ENCODE measurements at places on chromosomes 5 and 9.
A peak's percentile ranks its signal among the peaks of the same experiment; 100 is the strongest.

DNA sequence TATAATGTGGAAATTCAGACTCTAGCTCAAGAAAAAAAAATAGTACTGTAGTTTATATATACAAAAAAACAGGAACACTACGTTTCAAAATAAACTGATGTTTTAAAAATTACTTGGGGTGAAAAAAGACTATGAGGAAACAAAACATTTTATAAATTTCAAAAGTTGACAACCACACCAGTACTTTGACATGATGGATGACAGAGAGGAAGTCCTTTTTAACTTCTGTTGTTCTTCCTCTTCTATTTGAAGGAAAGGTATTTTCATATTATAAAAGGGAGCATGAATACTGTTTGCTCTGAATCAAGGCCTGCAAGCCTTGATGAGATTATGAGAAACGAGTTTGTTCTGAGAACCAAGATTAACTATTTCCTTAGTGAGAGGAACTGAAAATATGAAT, 456.9 kb downstream of the TAF11L14 start:
- no peak for DNase-seq

DNA sequence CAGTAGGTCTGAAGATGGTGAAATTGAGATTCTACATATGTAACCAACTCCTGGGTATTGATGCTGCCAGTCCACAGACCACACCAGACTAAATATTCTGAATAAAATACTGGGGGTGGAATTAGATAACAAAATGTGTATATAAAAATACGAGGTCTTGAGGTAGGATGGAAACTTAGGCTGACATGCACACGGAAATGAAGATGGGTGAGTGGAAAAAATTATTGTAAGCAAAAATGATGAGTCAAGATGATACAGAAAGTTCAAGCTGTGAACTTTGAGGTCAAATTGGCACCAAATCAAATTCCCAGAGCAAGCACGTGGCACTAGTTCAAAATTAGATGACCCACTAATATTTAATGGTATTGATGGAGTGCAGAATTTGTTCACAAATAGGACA, 713.4 kb upstream of the ACO1 start:
- no peak for DNase-seq

- no peak for DNase-seq
These were observed 24.0 kb downstream of the CDKN2A start for GRCh38 chr9:21969951-21970799.

GRCh38 chr5:36373527-36374086, 71.9 kb upstream of the RANBP3L start:
- no peak for DNase-seq

- DNase-seq = no peak
These were observed 441.6 kb downstream of the CETN3 start for GRCh38 chr5:89967771-89968444.

DNA sequence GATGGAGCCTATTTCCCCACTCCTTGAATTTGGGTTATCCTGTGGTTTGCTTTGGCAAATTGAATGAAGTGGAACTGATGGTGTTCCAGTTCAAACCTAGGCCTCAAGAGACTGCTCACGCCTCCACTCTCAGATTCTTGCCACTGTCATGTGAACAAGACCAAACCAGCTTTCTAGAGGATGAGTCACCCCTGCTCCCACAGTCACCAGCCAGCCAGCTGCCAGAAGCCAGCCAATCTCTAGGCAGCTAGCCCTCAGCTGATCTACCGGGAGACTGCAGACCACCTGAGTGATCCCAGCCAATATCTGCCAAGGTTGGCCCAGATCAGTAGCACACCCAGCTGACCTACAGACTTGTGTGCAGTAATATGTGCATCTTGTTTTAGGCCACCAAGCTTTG, 300.6 kb downstream of the TMEM38B start:
- DNase-seq = no peak

- no peak for DNase-seq
These were observed 268.2 kb upstream of the TAS2R1 start for GRCh38 chr5:9898319-9898718.

GRCh38 chr9:113537229-113537810, 73.8 kb downstream of the RGS3 start:
- DNase-seq = no peak

DNA sequence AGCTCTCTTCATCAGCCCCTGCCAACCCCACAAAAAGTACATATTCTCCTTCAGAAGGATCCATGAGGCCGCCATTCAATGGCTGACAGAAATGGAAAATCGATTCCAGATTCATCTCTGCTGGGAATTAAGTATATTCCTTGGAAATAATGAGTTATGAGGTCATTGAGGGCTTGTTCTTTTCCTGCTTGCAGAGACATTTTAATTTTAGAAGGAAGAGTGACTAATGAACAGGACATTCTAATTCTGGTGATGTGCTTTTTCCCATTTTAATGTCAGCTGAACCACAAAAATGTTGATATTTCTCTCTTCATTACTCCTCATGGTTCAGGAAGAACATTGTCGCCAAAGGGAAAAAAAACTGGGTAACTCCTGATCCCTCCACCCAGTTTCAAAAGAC, 314.0 kb downstream of the PIK3R1 start:
- DNase-seq = no peak

GRCh38 chr9:88072831-88073375, 65.4 kb downstream of the SPATA31C2 start:
- no peak for DNase-seq

- no peak for DNase-seq
These were observed 3.2 kb upstream of the TMEM245 start for GRCh38 chr9:109122726-109123621.

- DNase-seq = no peak
These were observed 79.1 kb upstream of the ALDH1B1 start for GRCh38 chr9:38313421-38313820.

DNA sequence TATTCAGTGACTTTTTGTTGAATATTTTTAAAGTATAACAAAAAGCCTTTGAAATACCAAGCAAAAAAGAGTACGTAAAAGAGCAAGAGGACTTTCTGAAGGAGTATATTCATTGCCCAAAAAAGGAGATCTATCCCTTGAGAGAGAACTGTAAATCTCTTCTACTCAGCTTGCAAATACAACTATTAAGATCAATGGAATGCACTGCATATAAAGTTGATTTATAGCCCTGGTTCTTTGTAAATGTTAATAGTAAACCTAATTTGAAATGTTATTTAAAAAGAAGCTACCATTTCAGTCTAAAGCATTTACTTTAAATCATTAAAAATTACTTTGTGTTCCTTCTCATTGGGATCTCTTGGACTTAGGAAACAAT, 168.1 kb downstream of the PDE4D start:
- no peak for DNase-seq

DNA sequence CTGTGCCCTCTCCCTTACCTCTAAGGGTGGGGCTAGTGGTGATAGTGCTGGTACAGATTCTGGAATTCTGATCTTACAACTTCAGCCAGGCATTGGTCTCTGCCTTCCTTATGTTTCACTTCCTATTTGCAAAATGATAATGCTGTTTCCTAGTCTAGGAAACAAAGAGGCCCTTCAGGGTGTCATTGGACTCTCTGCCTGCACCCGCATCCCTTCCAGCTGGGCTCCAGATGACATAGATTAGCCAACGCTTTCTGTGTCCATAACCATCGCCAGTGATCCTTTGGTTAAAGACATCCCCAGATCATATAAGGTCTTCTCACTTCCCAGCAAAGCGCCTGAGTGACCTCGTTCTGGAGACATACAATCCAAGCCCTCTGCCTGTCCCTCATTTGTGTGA, 180.7 kb downstream of the ERCC6L2 start:
- DNase-seq = no peak

GRCh38 chr5:76703707-76704106, 12.2 kb upstream of the F2R start:
- no peak for DNase-seq

DNA sequence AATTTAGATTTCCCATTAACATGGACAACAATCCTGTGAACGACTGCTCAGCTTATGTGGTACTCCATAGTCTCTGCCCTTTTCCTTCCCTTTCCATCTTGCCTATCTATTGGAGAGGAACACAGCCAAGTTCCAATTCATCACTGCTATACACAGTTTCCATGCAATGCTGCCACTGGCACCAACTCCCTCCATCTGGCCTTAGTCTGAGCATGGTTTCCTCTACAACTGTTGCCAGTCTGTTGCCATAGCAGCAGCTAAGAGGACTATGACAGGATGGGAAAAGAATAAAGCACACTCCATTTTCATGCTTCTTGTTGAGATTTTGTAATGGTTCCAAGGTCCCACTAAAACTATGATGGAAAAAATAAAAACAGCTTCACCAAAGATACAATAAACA, 189.0 kb downstream of the HCN1 start:
- peak; percentile 4 for DNase-seq

DNA sequence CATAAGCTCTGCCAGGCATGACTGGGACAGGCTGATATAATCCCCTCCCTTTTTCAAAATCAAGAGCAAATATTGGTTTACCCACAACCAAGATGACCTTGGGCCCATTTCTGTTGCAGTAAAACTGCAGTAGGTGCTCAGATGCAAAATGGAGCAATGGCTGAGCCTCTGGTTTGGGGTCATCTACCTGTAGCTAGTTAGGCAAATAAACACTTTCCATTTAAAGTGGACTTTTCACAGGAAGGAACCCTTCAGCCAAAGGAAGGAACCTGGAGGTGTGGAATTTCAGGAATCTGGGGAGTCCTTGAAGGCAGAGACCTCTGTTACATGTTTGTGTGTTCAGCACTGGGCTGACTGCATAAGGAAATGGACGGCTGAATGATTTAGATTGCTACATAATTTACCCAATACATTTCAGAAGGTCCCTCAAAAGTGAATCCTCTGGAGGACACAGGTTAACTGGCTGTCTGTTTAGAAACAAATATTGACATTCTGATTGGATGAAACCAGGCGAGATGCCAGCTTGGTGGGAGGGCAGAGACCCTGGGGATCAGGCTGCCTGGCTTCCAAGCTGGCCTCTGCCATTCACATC, 170.1 kb upstream of the ZNF618 start:
- no peak for DNase-seq

DNA sequence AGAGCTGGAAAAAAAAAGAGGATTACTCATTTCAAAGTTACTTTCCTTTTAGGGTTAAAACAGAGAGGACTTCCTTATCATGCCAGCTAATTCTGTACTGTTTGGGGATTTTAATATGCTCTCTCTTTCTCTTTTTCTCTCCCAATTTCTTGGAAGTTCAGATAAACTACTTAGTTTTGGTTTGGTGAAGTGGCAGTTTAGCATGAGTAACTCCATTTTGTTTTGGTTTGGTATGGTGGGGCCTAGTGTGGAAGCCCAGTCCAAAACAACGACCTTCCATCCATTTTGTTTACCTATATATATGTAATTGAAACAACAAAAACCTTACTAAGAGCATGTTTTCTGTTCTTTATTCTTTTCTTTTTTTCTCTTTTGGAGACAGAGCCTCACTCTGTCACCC, 3.7 kb upstream of the BSPRY start:
- DNase-seq = no peak

GRCh38 chr5:7597059-7597642, 201.2 kb downstream of the ADCY2 start:
- DNase-seq = no peak

- no peak for DNase-seq
These were observed 235.7 kb downstream of the COMMD10 start for GRCh38 chr5:116320486-116320885.

GRCh38 chr9:15965246-15965745, 412.5 kb downstream of the CCDC171 start:
- no peak for DNase-seq

DNA sequence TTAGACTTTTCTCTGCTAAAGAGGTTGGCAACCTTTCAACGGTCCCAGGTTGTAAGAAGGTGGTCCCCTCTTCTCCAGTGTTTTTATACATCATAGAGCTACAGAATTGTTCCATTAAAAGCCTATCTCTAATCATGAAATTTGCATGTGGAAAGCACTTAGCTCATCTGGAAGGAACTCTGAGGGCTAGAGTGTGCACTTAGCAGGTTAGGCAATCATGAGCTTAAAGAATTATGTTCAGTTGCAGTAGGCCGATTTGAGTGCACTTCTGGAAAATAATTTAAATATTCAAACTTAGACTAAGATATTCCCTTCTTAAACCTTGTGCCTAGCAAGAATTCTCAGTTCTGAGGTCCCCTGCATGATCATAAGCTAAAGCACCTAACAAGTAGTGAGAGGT, 468.7 kb downstream of the SPATA31D1 start:
- DNase-seq = no peak

DNA sequence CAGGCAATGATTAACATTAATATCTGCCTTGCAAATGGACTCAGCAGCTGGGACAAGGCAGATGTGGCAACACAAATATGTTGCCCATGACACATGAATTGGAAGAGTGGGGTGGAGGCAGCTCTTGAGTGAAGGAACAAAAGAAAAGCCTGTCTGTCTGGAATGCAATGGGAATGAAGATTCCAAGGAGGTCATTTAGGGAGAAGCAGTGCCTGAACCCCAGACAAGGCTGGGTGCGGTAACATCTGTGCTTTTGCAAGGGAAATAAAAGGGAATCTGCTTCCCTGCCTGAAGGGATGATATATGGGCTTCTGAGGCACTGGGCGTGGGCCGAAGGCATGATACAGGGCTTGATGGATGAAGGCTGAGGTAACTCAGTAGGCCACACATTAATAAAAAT, 94.1 kb upstream of the TRIM32 start:
- DNase-seq = no peak

- no peak for DNase-seq
These were observed 893 bp upstream of the SH2D3C start for GRCh38 chr9:127779136-127779981.

GRCh38 chr9:83451308-83451707, 86.9 kb downstream of the FRMD3 start:
- DNase-seq = peak; percentile 47

DNA sequence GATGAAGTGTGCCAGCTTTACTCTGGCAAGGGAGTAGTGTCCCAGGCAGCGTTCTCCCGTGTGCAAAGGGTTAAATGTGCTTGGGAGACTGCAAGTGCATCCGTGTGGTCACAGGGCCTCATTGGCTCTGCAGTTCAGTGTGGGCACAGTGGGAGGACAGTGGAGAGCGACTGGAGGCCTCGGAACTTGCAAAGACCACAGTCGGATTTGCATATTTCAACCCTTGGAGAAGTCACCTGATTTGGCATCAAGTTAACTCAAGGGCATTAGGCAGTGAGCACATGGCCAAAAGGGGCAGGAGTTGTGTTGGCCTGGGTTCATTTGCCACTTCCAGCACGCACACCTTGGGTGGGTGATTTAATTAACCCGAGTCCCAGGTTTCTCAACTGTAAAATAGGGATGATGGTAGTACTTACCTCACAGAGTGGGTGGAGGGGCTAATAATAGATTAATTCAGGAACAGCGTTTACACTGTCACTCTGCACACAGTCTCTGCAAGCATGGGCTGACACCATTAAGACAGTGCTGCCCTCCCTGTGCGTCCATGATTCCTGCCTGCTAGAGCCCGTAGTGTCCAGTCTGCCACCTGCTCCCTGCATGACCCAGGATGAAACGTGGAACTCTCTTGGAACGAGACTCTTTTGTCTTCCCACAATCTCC, 22.7 kb downstream of the JADE2 start:
- DNase-seq = no peak

Measured in NCI-H774 (cell line).